SIG-M5 (cell line): ENCODE measurements at places on chromosomes 11 and 22.

DNA sequence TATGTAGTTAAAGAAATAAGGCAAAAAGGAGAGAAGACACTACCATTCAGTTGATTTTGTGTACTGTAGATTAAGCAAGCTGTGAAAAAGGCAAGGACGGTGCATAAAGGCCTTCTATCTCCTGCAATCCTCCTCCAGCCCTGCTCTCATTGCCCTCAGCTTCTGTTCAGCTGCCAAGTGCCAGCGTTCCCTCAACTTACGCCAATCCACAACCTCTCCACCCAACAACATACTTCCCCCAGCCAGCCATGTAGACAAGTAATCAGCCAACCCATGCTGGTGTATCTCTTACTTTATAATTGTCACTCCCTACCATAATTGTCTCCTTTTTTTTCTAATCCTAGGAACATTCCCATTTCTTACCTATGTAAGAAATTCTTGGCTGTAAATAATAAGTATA lies 30.1 kb upstream of the ANO5 start:
- no peak for DNase-seq

DNA sequence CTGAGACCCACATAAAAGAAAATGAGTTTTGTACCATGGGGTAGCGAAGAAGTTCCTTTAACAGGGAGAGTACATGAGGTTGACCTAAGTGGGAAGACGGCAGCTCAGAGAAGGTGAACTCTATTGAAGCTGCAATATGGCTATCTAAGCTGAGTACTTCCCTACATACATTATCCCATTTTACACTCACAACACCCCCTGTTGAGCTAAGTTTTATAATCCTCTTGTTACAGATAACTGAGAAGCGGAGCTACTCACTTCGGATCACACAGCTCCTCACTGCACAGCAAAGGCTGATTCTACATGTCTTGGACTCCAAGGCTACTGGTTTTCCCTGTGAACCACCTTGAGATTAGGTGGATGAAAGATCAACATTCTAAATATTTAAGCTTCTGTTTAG lies 8.2 kb upstream of the PIWIL4 start:
- no peak for DNase-seq

DNA sequence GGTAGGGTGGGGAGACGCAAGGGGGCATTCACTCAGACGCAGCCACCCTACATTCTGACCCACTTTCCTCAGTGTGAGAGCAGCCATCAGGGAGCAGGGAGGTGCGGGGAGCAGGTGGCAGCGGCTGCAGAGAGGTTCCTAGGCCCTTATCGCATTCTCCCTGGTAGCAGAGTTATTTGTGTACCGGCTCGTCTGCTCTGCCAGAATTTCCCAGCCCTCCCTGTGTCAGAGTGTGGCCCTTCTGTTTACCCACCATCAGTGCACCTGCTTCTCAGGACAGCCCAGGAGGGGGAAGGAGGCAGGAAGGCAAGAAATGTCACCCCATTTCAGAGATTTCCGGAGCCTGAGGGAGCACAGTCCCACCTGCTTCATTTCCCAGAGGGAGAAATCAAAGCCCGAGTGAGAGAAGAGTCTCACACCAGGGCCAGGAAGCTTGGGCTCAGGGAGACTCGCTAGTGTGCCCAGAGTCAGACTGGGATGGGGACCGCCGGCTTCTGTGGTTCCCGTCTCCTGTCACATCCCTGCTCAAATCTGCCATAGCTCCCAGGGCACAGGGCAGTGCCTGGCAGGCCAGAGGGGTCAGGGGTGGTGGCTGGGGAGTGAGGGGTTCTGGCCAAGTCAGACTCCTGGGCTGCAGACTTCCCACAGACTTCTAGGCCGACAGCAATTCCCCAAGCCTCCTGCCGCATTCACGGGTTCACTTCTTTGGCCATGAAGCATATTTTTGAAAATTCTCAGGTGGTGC lies 49.7 kb downstream of the ARRB1 start:
- DNase-seq = no peak

- no peak for DNase-seq
Observed at GRCh38 chr22:46256358-46256958, 6.4 kb upstream of the CDPF1 start.

DNA sequence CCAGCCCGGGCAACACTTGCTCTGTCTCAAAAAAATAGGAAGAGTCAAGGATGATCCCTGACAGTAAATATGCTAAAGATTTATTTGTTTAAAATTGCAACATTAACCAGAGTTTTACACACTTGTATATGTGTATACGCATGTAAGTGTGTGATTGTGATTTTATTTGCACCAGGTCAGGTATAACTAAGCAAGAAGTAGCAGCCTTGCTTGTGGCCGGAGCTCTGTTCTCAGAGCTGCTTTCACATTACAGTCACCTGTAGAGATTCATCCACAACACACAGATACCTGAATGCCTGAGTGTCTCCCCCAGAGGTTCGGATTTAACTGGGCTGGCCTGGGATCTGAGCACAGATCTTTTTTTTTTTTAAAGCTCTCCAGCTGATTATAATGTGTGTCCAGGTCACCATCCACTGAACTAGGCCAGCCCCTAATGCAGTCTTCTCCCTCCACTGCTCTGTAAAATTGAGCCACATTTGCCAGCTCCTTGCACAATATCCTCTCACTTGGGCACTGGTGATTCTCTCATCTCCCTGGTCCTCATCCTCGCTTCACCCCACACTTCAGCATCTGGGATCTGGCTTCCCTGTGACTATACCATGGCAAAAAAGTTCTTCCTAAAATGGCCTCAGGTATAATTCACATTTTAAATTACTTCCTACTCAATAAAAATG lies 48.3 kb downstream of the LIF start:
- DNase-seq = no peak

GRCh38 chr11:77127920-77128691 lies at the start of gene MYO7A:
Gene MYO7A (plus strand): TSS chr11:77128246. CDS start chr11:77130635, 2,389 bp downstream.
- no peak for DNase-seq

GRCh38 chr11:83449338-83449913 lies 163.3 kb upstream of the CCDC90B start:
- no peak for DNase-seq

DNA sequence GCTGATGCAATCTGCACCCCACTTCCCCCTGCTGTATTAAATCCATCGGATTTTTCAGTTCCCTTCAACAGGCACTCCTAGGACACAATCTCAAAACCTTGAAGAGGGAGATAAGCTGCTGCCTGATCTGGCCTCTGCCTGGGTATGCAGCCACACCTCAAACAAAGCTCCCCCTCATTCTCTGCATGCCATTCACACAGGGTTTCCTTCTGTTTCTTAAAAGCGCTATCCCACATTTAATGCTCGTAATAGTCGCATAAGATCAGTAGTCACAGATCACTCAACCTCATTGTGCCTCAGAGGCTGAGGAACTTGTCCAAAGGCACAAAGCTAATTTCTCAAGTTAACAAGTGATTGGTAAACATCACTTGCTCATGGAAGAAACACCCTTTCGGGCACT lies 34.0 kb downstream of the UQCR10 start:
- no peak for DNase-seq

DNA sequence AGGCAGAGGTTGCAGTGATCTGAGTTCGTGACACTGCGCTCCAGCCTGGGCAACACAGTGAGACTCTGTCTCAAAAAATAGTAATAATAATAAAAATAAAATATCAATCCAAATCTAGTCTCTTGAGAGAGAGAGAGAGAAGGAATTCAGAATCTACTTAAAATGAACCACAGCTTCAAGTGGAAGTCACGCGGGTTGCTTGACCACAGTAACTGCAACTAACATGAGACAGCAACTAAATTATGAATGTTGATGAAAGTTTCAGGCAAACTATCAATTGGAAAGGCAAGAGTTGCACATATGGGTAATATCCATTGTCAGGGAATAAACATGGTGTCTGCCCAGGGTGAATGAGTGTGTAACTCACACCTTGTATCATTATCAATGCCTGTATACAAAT lies 12.5 kb downstream of the POU2AF2 start:
- DNase-seq = no peak

DNA sequence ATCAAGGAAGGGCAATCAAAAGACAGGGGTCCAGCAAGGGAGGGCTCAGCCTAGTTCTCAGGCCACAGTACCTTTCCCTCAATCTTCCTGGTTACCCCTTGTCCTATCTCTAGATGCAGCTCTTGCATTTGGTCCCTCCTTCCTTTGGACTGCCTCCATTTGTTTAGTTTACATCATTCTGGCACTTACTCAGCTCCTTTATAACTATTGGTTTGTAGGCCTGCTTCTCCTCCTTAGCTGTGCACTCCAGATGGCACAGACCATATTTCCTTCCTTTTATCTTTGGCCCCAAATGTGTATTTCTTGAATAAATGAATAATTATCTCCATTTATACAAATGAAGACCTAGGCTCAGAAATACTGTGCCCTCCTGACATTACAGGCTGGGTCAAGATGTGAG lies 92.3 kb upstream of the AMOTL1 start:
- no peak for DNase-seq

GRCh38 chr22:30225220-30225927 lies 21.2 kb downstream of the LIF start:
- no peak for DNase-seq

- no peak for DNase-seq
Observed at GRCh38 chr11:115502636-115503082, 1.6 kb downstream of the CADM1 start.

DNA sequence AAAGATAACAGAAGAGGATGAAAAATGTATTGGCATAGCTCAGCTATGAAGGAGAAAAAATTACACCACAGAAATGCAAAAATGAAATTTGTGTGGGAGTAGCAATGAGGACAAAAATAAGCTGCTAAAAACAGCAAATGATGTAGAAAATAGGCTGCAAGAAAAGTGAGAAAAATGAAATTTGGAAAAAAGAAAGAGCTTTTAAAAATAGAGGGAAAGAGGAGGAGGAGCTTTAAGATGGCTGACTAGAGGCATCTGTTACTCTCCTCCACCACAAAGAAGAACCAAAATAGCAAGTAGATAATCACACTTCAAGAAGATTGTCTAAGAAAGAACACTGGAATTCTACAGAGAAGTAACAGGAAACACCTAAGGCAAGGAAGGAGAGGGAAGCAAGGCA lies 23.7 kb upstream of the OR5AN1 start:
- no peak for DNase-seq

GRCh38 chr22:19178657-19179496 lies at the start of gene SLC25A1:
Gene SLC25A1 (minus strand): TSS chr22:19178736. CDS start chr22:19178673, 63 bp downstream.
- no peak for DNase-seq

GRCh38 chr11:9855579-9856287 lies 191.9 kb downstream of the SWAP70 start:
- no peak for DNase-seq

DNA sequence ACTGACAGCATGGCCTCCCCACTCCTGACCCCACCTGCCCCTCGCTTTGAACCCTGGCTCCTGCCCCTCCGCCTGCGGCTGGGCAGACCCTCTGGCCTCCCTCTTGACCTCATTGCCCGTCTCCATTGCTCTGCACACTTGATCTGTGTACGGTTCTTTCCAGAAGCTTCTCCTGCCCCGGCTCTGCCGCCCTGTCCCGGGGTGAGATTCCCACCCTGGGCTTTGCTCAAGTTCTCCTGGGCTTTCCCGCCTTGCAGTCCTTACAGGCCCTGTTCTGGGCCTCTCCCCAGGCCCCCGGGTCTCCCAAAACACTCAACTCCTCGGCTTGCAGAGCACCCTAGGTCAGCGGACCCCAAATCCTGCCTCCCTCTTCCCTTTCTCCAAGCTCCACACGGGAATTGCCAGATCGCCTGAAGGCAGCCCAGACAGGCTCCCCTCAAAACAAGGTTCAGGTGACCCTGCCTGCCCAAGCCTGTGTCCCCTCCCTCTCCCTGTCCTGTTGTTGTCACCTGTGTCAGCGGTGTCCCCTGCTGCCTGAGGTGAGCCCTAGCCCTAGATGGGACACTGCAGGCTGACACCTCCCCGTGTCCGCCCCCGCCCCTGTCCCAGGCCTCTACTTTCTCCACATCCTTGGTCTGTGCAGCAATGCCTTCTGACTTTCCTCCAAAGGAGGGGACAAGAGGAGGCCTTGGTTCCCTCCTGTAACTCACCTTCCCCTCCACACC lies 1.5 kb downstream of the GAL start:
- DNase-seq = no peak

GRCh38 chr11:7696424-7696823 lies 9.9 kb downstream of the OVCH2 start:
- no peak for DNase-seq

DNA sequence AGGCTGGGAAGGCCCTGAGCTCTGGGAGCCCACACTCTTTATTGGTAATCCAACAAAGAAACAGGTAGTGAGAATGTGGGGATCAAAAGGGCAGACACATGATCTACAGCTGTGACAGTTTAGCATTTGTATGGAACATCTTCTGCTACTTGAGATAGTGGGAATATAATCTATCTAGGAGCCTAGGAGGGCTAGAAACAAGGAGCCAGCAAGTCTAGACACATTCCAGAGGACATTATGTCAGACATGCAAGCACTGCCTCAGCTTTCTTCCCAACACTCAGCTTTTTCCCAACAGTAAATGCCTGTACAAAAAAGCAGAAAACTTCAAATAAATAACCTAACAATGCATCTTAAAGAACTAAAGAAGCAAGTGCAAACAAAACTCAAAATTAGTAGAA lies 1150.6 kb upstream of the RAG2 start:
- no peak for DNase-seq

GRCh38 chr11:126491092-126491491 lies 135.6 kb downstream of the ST3GAL4 start:
- DNase-seq = no peak

DNA sequence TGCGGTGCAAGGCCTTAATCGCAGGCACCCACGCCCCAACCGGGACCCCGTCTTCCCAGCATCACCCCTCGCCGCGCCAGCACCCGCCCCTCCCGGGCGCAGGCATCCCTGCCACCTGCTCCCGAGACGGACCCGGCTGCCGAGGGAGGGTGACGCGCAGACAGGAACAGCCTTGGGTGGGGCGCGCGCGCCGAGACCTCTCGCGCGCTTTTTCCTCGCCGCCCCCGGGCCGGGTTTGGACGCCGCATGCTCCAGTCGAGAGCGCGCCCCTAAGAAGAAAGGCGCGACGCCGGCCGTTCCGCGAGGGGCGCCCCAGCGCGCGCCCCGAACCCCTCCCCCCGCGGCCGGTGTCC lies 504 bp downstream of the CFL1 start:
- DNase-seq = no peak

DNA sequence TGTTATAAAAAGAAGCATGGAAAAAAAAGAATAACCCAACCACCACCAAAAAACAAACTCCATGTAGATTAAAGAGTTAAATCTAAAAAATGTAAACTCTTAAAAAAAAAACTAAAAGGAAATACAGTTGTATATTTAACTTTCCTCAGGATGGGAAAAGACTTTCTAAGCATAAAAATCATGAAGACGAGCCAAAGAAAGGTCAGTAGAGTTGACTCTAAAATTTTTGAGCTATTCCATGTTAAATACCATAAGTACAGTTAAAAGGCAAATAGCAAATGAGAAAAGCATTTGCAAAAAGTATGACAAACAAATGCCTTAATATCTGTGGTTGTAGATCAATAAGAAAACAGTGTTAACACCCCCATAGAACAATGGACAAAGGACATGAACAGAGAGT lies 28.0 kb upstream of the C11orf96 start:
- no peak for DNase-seq

DNA sequence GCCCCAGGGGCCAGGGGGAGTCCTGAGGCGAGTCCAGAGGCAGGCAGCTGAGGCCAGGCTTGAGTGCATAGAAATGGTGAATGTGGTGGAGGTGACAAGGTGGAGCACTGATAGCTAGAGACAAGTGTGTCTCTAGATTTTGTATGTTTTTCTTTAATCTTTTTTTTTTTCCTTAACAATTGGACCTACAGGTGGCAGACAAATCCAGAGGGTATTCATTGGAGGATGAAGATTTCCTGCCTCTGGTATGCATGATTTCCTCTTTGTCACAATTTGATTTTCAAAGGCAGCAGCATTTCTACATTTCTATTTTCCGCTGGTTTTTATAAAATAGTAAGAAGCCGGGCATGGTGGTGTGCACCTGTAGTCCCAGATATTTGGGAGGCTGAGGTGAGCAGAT lies 47.7 kb upstream of the DKK3 start:
- DNase-seq = no peak
